Stimulated activated CD8-positive, alpha-beta memory T cell treated with anti-CD3 and anti-CD28 coated beads, Interleukin-15, amount 100 ng/mL, for 4 hours (primary cell): ENCODE measurements at places on chromosomes 5 and 9.

DNA sequence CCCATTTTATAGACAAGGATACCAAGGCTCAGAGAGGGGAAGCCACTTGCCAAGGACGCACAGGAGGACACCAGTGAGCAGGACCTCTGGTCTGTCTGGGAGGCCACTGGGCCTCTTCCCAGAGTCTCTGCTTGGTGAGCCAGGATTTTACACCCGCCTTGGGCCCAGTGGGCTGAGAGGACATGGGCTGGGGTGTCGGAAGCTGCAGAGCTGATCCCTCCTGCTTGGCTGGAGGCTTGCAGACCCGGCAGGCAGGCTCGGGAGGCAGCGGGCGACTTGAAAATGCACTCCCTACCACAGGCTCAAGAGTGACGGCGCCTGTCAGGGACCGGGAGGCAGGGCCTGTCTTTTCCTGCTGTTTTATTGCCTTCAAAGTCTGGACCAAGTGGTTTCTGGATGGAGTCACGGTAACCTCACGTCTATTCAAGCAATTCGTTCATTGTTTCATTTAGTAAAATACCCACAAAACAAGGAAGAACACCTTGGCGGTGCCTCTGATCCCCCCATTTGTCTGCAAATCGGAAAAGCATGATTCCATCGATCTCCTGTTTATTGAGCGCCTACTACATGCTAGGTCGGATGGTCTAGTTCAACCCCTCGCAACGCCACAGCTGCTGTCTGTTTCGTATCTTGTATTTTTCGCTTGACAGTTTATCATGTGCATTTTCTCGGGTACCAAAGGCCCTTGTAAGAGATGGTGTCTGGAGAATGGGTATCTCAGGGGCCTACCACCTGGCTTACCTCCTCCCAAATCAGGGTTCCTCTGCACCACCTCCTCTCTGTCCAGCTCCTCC is 108.1 kb upstream of the IER5L start:
- no peak for DNase-seq

GRCh38 chr5:142587354-142587965 is 98.4 kb downstream of the FGF1 start:
- no peak for DNase-seq

DNA sequence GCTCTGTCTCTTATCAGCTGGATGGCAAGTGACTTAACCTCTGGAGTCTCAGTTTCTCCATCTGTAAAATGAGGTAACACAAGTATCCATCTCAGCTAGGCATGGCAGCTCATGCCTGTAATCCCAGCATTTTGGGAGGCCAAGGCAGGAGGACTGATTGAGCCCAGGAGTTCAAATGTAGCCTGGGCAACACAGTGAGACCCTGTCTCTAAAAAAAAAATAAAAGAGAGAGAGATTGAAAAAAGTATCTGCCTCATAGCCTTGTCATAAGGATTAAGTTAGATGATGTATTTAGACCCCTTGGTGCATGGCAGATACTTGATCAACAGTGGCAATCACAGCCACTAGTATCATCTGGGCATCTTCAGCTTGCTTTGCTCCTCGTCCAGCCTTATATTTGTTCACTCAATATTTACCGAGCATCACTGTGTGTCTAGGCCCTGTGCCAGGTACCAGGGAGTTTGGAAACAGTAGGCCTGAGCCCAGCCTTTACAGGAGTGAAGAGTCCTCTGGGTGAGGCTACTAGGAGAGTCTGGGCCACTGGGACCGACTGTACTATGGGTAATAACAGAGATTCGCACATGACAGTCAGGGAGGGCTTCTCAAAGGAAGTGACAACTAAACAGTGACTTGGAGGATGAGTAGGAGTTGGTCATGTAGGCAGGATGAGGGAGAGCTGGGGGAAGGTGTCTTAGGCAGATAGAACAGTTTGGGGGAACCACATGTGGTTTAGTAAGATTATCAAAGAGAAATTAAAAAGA is 34.2 kb downstream of the CORO2A start:
- no peak for DNase-seq

- no peak for DNase-seq
Observed at GRCh38 chr9:21504894-21505293, 22.8 kb upstream of the IFNE start.

DNA sequence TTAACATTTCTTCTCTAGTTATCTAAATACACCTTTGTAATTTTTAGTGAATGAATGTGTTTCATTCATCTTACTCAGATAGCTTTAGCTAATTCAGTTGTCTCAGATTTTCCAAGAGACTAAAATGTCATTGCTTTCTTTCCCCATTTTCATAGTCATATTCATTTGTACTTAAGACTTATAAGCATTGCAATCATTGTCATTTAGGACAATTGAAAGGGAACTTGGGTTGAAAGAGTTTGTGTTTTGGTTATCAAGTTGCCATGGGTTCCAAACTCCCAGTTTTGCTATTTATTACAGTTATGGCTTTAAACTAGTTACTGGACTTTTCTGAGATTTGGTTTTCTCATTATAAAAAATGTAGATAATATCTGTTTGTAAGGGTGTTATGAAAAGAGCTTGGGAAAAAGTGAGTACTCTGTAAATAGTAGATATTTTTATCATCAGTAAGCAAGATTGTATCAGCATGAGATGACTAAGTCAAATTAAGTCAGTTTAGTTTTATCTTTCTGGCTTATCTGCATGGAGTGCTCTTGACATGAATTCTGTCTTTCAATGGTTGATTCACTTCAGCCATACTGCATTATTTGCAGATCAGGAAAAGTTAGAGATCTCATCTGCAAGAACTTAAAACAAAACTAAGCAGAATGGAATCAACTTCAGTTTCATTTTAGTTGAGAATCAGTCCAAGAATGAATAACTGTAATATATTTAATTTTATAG is 107.5 kb downstream of the PBX3 start:
- DNase-seq: no peak

DNA sequence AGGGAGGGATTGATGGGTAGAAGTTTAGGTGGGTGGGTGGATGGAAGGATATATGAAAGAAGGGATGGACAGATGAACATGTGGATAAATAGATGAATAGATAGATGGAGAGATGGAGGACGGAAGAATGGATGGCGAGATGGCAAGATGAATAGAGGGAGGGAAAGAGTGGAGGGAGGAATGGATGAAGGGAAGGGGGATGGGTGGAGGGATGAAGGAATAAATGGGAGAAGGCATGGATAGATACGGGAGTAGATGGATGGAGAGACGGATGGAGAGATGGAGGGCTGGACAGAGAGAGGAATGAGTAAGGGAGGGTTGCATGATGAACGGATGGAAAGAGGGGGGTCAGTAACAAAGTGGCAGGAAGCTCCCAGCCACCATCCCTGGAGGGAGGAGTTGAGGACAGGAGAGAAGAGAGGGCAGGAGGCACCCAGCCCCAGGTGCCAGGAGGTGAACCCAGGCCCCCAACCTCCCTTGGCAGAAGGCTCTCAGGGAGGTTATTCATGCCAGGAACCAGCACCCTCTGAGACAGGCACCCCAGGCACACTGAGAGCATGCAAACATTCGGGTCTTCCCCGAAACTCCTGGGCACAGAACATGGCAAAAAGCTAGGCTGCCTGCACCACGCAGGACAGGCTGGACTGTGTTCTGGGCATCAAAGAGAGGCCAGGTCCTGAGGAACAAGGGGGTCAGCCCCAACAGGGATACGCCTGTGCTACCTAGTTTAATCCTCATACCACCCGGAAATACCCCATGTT is 9.1 kb downstream of the SARDH start:
- no peak for DNase-seq

GRCh38 chr9:112858625-112859147 is 32.0 kb downstream of the SLC46A2 start:
- no peak for DNase-seq

GRCh38 chr5:158463938-158464337 is 605.0 kb upstream of the CLINT1 start:
- DNase-seq: no peak

DNA sequence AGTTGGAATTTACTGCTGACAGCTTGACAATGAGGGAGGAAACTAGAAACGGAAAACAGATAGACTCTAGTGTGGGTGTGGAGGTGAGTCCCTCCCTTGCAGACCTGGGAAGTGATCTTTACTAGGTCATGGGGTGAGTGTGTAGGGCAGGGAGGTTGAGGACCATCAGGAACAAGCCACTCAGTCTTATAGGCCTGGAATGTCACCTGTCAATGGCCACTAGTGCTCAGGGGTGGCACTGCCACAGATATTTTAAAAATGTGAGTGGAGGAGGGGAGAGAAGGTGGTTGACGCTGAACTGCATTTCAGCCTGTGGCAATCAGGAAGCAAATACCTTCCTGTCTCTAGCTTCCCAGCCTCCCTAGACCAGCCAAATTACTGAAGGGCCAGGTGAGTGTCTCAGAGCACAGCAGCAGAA is 9.0 kb downstream of the OR2S2 start:
- no peak for DNase-seq

- no peak for DNase-seq
Observed at GRCh38 chr9:96513622-96514021, 63.7 kb downstream of the HABP4 start.

GRCh38 chr5:134175921-134176510 is 734 bp downstream of the SKP1 start:
- no peak for DNase-seq

GRCh38 chr5:172097356-172097755 is 90.7 kb downstream of the STK10 start:
- DNase-seq: no peak

DNA sequence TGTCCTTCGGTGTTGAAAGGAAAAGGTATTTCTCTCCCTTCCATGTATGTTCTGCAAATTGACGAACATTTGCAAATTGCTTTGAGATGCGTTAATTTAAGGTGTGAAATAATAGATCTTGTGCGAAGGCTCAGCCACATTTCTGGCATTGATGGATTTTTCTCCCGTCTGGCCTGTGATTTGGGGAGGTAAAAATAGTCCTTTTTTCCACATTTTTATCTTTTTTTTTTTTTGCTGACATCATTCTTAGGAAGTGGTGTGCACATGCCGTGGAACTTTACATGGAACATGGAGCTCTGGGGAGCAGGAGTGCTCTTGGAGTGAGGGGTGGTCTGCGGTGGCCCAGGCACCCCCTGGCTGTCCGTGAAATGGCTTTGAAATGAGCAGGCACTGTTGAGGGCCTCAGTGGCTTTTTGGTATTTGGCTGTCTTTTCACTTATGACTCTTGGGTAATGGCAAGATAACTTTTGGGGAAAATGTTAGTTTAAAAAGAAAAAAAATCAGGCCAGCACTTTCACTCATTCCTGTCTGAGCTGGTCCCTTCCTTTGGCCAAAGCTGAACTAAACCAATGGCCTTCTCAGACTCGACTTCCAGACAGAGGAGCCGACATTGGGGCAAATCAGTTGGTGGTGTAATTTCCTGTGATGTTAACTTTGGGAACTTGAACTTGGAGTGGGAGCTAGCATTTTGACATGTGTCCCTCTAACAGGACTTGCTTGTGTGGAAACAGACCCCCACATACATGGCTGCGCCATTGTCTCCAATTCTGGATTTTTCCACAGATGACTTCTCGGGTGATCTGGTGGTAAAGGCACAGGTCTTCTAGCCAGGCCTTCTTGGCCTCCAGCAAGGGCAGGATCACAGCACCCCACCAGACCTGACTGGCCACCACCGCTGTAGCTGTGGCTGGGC is 4.2 kb downstream of the NEK6 start:
- DNase-seq: no peak

- no peak for DNase-seq
Observed at GRCh38 chr5:152369298-152369697, 35.8 kb downstream of the NMUR2 start.

GRCh38 chr9:8855046-8855445 is 1055.5 kb upstream of the DMAC1 start:
- DNase-seq: no peak

- no peak for DNase-seq
Observed at GRCh38 chr5:50667023-50667652, 701 bp downstream of the PARP8 start.

GRCh38 chr5:7941692-7942091 is 72.7 kb downstream of the MTRR start:
- DNase-seq: no peak

DNA sequence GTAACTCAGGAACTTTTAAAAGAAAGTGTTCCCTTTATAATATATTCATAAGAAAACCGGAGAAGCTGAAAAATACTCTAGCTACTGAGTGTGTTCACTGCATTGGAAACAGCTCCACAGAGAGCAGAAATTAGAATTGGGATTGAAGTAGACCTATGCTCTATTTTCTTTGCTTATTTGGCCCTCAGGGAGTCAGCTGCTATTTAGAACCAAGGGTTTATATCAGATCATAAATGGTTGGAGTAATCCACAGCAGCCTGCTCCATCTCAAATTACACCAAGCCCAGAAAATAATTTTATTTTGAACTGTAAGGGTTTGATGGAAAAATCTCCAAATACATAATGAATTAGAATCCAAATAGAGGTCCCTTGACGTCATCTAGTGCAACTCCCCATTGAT is 202.6 kb downstream of the ADAMTSL1 start:
- DNase-seq: no peak

DNA sequence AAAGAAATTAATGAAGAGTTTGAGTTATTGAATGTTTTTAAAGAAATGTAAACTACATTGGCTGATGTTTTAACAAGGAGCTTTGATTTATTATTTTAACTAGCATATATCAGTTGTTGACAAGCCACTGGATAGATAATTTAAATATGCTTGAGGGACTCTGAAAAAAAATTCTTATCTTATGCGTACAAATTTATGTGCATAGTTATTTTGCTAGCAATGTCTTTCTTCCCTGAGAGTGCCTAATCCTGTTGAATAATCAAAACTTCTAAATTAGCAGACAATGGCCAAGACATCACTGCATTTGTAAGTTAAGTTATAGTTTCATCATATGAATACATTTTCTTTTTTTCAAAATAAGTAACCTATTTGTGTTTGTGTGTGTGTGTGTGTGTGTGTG is 342.3 kb downstream of the MED10 start:
- DNase-seq: no peak

- DNase-seq: no peak
Observed at GRCh38 chr5:159097784-159098602, 1.7 kb downstream of the EBF1 start.

DNA sequence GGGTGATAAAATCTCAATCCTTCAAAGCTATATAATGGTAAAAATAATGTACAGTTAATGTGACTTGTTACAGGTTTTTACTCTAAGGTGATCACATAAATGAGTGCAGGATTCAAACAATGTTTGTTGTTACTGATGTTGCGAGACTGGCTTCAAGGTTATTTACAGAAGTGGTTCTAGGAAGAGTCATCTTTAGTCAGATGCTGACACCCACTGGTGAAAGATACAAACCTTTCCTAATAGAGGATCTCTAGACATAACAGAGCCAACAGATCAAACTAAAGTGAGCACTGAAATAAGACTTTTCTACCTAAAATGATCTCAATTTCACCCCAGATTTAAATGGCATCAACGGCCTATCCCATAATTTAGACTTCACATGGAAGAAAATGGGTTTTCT is 20.2 kb downstream of the ARSB start:
- no peak for DNase-seq

GRCh38 chr5:145775893-145776444 is 59.2 kb downstream of the PRELID2 start:
- DNase-seq: no peak

GRCh38 chr5:141870228-141870627 is 8.0 kb downstream of the PCDH1 start:
- DNase-seq: no peak

DNA sequence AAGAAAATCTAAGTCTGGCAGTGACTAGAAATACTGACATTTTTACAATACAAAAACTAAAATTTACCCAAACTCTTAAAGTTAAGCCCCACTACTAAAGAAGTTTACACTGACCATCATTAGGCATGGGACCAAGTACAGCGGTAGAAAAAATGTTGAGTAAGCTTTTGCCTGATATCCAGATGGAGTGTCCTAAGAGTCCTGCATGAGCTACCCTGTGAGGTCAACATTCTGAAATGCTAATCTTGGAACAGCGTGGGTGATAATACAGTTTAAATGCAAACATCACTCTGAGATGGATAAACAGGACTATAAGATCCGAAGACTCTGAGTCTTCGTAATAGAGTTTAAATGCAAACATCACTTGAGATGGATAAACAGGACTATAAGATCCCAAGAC is 189.7 kb downstream of the DCP2 start:
- DNase-seq: no peak
